Effector memory CD8-positive, alpha-beta T cell (primary cell): ENCODE measurements at places on chromosomes 6 and 20.
A peak's percentile ranks its signal among the peaks of the same experiment; 100 is the strongest.

DNA sequence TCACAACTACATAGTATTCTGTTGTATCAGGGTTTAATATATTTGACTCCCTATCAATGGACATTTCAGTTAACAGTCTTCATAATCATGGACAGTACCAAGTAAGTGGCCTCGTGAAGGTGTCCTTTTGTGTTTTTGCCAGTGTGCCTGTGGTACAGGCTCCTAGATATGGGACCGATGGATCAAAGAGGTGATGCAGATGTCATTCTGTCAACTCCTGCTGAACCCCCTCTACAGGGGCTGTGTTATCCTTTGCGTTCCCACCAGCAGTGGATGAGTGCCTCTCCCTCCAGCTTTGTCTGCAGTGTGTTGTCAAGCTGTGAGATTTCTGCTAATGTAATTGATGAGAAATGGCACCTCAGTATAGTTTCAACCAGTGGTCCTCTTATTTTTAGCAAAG lies 210.7 kb downstream of the QKI start:
- H3K27me3 ChIP-seq = no peaks in the 10 kb centered on the region
- no peak overlapping the region for H3K4me3 ChIP-seq
- no peak overlapping the region for H3K27ac ChIP-seq
- peaks cover 3% of the 10 kb centered on the region for H3K36me3 ChIP-seq
- DNase-seq = no peak
- no peaks in the 10 kb centered on the region for H3K4me1 ChIP-seq

- no peak overlapping the region for H3K27ac ChIP-seq
- H3K36me3 ChIP-seq = peaks cover 5% of the 10 kb centered on the region
- H3K4me3 ChIP-seq = no peak overlapping the region
- no peak for DNase-seq
- H3K4me1 ChIP-seq = peaks cover 21% of the 10 kb centered on the region
Observed at GRCh38 chr6:110778333-110778732, 36.9 kb downstream of the CDK19 start.

GRCh38 chr6:14983599-14984518 lies 262.0 kb upstream of the JARID2 start:
- no peak overlapping the region for H3K27ac ChIP-seq
- H3K4me1 ChIP-seq = no peaks in the 10 kb centered on the region
- no peak overlapping the region for H3K4me3 ChIP-seq
- no peaks in the 10 kb centered on the region for H3K36me3 ChIP-seq

DNA sequence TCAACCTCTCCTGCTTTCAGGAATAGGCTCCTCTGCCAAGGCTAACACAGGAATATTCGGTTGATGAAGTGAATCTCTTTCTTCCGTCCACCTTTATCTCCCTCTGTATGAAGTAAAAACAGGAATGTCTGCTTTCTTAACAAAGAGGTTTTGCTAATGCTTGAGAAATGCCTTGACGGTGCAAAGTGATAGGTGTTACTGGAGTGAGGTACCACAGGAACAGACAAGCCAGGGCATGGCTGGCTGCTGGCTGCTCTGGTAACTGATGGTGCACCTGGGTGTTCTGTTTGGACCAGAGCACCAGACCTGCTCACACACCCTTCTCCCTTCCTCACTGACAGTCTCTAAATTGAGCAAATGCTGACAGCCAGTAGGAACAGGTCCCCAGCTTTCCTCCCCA lies 174.0 kb upstream of the FBXL4 start:
- no peak overlapping the region for H3K27ac ChIP-seq
- no peak for DNase-seq
- H3K4me3 ChIP-seq = no peak overlapping the region
- peaks cover 11% of the 10 kb centered on the region for H3K27me3 ChIP-seq
- H3K4me1 ChIP-seq = no peaks in the 10 kb centered on the region
- H3K36me3 ChIP-seq = no peaks in the 10 kb centered on the region

GRCh38 chr6:53984163-53984562 lies 127.1 kb upstream of the MLIP start:
- no peak for DNase-seq
- H3K36me3 ChIP-seq = no peaks in the 10 kb centered on the region
- no peaks in the 10 kb centered on the region for H3K4me1 ChIP-seq
- H3K27ac ChIP-seq = no peak overlapping the region
- H3K4me3 ChIP-seq = no peak overlapping the region
- H3K27me3 ChIP-seq = peaks cover 17% of the 10 kb centered on the region

DNA sequence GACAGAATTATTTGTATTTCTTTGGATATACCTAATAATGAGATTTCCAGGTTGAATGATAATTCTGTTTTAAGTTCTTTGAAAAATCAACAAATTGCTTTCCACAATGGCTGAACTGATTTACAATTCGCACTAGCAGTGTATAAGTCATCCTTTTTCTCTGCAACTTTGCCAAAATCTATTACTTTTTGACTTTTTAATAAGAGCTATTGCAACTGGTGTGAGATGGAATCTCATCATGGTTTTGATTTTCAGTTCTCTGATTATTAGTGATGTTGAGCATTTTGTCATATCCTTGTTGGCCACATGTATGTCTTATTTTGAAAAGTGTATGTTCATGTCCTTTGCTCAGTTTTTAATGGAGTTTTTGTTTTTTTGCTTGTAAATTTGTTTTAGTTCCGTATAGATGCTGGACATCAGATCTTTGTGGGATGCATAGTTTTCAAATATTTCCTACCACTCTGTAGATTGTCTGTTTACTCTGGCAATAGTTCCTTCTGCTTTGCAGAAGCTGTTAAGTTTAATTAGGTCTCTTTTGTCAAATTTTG lies 409.8 kb upstream of the CITED2 start:
- peaks cover 13% of the 10 kb centered on the region for H3K27me3 ChIP-seq
- H3K27ac ChIP-seq = no peak overlapping the region
- H3K36me3 ChIP-seq = no peaks in the 10 kb centered on the region
- no peak overlapping the region for H3K4me3 ChIP-seq

DNA sequence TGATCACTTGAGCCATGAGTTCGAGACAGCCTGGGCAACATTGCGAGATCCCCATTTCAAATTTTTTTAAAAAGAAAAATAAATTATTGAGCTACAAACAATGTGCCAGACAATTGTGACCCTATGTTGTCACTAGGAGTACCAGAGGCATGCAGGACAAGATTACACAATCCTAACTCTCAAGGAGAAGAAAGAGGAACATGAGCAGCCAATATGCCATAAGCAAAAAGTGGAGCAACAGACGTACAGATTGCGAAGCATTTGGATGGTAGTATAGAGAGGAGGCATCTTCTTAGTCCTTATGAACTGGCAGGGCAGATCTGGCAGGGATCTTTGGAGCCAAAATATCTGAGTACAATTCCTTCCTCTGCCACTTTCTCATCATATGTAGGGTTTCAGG lies 156.4 kb downstream of the OR2B2 start:
- H3K4me3 ChIP-seq = no peak overlapping the region
- peaks cover 18% of the 10 kb centered on the region for H3K4me1 ChIP-seq
- H3K27me3 ChIP-seq = no peaks in the 10 kb centered on the region
- no peak overlapping the region for H3K27ac ChIP-seq
- H3K36me3 ChIP-seq = peaks cover 25% of the 10 kb centered on the region

GRCh38 chr6:160036331-160036695 lies 67.4 kb downstream of the IGF2R start:
- DNase-seq = no peak
- no peak overlapping the region for H3K4me3 ChIP-seq
- no peaks in the 10 kb centered on the region for H3K27me3 ChIP-seq
- H3K4me1 ChIP-seq = peaks cover 8% of the 10 kb centered on the region
- peak overlapping the region; percentile 44 for H3K27ac ChIP-seq

- H3K27me3 ChIP-seq = no peaks in the 10 kb centered on the region
- no peaks in the 10 kb centered on the region for H3K36me3 ChIP-seq
- no peak overlapping the region for H3K4me3 ChIP-seq
- no peak for DNase-seq
Observed at GRCh38 chr6:2132416-2132815, 113.0 kb downstream of the GMDS start.

DNA sequence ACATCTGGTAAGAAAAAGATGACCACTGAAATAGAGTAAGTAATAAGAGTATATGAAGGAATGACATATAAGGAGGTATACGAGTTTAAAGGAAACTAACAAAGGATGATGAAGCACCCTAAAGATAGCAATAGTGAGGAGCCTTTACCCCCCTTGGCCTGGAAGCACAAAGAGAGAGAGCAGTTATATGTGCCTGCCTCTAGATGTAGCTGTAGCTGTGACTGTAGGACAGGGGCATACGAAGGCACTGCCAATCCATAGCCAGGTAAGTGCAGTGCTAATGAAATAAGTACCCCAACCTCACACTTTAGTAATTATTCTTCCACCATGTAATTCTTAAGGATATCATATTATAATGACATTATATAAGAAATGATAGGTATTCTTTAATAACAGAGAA lies 90.1 kb upstream of the FKBP1C start:
- H3K36me3 ChIP-seq = no peaks in the 10 kb centered on the region
- no peak overlapping the region for H3K4me3 ChIP-seq
- no peaks in the 10 kb centered on the region for H3K27me3 ChIP-seq
- H3K27ac ChIP-seq = no peak overlapping the region
- H3K4me1 ChIP-seq = no peaks in the 10 kb centered on the region
- no peak for DNase-seq

DNA sequence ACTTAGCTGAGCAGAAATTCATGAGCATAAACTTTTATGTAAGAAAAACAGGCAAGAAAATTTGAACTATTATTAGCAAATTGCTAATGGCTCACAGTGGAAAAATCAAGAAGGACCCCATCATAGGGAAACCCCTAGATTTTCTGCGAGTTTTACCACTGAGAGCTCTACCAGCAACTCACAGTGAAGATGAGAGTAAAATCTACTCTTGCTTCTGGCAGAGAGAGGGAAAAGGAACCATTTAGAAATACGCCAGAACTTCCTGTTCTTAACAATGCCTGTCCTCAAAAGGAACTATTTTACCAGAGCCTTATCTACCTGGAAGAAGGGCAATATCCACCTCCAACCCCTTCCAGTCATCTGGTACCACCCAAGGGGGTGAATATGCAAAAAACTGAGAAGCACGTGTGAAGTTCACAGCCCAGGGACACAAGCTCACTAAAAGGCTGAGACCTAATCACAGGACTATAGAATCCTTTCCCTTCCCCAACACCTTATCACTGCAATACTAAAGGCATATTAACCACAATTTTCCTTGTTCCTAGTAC lies 34.4 kb upstream of the ASF1A start:
- peaks cover 24% of the 10 kb centered on the region for H3K4me1 ChIP-seq
- no peaks in the 10 kb centered on the region for H3K36me3 ChIP-seq
- H3K4me3 ChIP-seq = no peak overlapping the region
- H3K27me3 ChIP-seq = no peaks in the 10 kb centered on the region
- DNase-seq = no peak

DNA sequence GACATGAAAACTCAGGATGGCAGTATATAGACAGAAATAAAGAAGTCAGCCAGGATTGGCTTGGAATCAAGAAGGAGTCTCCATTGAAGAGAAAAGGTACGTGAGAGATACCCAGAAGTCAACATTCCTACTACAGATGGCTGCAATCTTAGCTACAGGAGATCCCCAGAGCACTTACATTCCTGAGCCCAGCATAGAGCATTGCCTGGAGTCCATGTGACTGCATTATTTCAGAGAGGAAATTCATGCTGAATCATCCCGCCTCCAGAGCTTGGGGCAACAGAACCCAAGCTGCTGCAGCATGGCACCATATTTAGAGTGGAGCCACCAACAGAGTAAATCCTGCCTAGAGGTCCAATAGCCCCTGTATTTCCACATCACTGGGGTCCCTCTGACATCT lies 125.0 kb upstream of the GRIK2 start:
- H3K4me3 ChIP-seq = no peak overlapping the region
- H3K4me1 ChIP-seq = no peaks in the 10 kb centered on the region
- no peaks in the 10 kb centered on the region for H3K27me3 ChIP-seq
- no peak overlapping the region for H3K27ac ChIP-seq
- H3K36me3 ChIP-seq = peaks cover 2% of the 10 kb centered on the region
- no peak for DNase-seq

- H3K4me3 ChIP-seq = peak overlapping the region; percentile 88
- H3K27me3 ChIP-seq = no peaks in the 10 kb centered on the region
- peaks cover 60% of the 10 kb centered on the region for H3K4me1 ChIP-seq
- H3K27ac ChIP-seq = peak overlapping the region; percentile 81
Observed at GRCh38 chr6:33203443-33204164, 851 bp upstream of the HSD17B8 start.

GRCh38 chr6:19153270-19153980 lies 683.7 kb upstream of the ID4 start:
- no peaks in the 10 kb centered on the region for H3K4me1 ChIP-seq
- no peaks in the 10 kb centered on the region for H3K27me3 ChIP-seq
- no peaks in the 10 kb centered on the region for H3K36me3 ChIP-seq
- H3K27ac ChIP-seq = no peak overlapping the region

DNA sequence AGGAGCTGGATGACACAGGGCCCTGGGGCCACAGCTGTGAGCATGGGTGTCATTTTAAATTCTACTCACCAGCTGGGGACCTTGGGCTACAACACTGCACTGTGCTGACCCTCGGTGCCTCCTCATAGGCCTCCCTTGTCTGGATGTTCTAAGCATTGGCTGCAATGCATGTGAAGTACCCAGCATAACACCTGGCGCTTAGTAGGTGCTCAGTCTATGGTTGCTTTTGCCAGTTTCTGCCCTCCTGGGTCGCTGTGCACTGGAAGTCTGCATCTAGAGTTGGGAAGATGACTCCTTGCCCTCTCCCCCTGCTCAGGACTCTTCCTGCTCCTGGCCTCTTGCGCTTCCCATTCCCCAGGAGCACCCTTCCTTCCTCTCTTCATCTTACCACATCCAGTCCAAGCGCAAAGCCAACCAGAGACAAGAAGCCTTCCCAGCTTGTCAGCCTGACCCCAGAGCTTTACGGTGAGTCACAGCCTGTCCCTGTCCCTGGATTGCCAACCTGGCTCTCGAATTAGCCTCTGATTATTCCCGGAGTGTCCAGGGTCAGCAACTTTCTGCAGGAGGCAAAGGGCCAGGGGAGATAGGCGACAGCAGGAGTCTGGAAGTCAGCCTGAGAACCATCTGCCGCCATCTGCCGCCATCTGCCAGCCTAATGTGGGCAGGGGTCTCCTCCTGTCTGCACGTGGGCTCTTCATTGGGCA lies 8.8 kb downstream of the SLC13A3 start:
- no peaks in the 10 kb centered on the region for H3K4me1 ChIP-seq
- H3K27me3 ChIP-seq = peaks cover 18% of the 10 kb centered on the region
- no peak overlapping the region for H3K4me3 ChIP-seq

DNA sequence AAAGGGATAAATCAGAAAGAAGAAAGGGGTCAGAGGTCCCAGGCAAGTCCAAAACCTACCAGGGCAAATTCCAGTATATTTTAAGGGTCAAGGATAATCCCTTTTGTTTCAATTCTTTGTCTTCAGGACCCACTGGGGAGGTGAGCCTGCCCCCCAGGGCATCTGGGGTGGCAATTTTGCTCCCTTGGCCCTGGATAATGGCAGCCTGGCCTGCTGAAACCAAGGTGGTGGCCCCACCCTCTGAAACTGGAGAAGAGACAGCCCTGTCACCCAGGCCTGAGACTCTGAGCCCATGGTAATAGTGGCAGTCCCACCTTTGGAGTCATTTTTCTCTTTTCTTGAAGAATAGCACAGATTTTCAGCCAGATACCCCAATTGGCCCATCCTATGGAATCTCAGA lies 118.1 kb downstream of the C6orf58 start:
- no peak overlapping the region for H3K4me3 ChIP-seq
- no peaks in the 10 kb centered on the region for H3K27me3 ChIP-seq

DNA sequence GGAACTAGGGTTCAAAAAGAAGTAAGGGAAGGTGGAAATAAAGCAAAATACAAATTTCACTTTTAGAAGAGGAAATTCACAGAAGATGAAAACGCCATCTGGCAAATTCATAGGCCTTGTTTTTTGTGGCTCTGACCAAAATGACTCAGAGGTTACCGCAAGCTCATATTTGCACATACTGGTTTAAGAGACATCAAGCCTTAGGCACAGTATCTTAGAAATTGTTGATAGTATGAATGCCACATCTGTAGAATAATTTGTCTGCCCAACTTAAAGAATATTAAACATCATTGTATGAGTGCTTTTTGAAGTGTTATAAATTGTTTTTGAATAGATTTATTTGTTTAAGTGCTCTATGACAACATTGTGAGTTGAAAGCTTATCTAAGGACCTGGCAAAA lies 10.6 kb downstream of the TAAR1 start:
- H3K4me3 ChIP-seq = no peak overlapping the region
- no peaks in the 10 kb centered on the region for H3K36me3 ChIP-seq
- no peaks in the 10 kb centered on the region for H3K27me3 ChIP-seq
- peaks cover 3% of the 10 kb centered on the region for H3K4me1 ChIP-seq
